NCI-H526 (cell line): ENCODE measurements at places on chromosomes 16 and 17.

GRCh38 chr16:87002717-87003413 is 314.3 kb downstream of the C16orf95 start:
- no peak for DNase-seq

- DNase-seq: no peak
Measured at GRCh38 chr16:88356727-88357199, 26.0 kb upstream of the ZNF469 start.

- DNase-seq: no peak
Measured at GRCh38 chr17:48293319-48294019, 136.5 kb downstream of the SKAP1 start.

DNA sequence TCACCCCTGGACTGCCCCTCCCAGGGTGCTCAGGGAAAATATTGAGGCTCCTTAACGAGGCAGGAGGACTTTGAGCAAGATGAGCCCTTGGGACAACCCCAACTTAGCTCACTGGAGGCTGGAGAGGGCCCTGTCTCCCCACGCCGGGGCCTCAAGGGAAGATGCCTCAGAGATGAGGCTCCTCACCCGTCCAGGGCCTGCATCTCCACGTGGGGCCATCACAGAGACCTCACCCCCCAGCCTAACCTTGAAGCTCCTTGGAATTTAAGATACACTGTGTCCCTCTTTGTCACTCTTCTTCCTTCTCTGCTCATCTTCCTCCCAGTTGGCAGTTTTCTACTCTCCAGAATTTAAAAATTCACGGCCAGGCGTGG is 11.2 kb downstream of the COX4I1 start:
- no peak for DNase-seq

DNA sequence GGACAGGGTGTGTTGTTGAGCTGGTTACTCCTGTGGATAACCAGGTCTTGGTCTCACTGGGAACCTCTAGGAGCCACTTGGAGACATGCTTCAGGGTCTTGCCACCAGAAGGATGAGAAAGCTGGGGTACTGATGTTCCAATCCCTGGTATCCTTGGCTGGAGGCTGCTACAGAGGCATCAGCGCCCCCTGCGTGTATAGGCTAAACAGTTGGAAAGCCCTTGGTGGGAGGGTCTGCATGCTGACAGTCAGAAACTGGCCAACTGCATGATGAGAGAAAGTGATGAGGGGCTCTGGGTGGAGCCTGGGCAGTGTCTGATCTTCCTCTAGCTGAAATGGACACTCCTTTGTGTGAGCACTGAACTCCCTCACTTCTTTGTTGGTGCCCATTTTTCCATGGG is 536.9 kb downstream of the XYLT1 start:
- no peak for DNase-seq

GRCh38 chr16:86524029-86524428 is 13.7 kb downstream of the FOXF1 start:
- no peak for DNase-seq
